MM.1S (cell line): ENCODE measurements at places on chromosomes 5 and 9.

DNA sequence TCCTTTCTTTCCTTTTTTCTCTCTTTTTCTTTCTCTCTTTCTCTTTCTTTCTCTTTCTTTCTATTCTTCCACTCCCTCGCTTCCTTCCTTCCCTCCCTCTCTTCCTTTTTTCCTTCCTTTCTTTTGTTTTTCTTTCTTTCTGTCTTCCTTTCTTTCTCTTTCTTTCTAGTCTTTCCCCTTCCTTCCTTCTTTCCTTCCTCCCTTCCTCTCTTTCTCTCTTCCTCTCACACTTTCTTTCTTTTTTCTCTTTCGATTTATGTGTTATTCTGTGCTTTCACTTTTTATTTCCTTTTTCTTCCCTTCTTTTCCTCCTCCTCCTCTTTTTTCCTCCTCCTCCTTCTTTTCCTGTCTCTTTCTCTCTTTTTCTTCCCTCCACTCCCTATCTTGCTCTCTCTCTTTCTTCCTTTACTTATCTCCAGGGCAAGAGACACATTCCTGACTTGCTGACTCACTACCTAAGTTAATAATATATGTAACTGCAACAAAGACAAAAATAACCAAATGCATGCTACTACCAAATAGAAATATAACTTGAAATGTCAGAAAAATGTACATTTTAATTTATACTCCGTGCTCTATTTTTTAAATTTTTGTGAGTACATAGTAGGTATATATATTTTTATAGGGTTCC lies 445.5 kb downstream of the GABRG2 start:
- no peak for DNase-seq

- DNase-seq, result no peak
These were observed 203.7 kb downstream of the GLIS3 start for GRCh38 chr9:4096121-4096520.

- no peak for DNase-seq
These were observed 206.4 kb upstream of the TRIM32 start for GRCh38 chr9:116480700-116481099.

GRCh38 chr5:68347536-68347935 lies 132.0 kb downstream of the PIK3R1 start:
- DNase-seq, result no peak

GRCh38 chr9:89850631-89851325 lies 246.0 kb downstream of the GADD45G start:
- DNase-seq, result no peak

GRCh38 chr5:78268356-78268755 lies 26.1 kb downstream of the AP3B1 start:
- DNase-seq, result no peak

DNA sequence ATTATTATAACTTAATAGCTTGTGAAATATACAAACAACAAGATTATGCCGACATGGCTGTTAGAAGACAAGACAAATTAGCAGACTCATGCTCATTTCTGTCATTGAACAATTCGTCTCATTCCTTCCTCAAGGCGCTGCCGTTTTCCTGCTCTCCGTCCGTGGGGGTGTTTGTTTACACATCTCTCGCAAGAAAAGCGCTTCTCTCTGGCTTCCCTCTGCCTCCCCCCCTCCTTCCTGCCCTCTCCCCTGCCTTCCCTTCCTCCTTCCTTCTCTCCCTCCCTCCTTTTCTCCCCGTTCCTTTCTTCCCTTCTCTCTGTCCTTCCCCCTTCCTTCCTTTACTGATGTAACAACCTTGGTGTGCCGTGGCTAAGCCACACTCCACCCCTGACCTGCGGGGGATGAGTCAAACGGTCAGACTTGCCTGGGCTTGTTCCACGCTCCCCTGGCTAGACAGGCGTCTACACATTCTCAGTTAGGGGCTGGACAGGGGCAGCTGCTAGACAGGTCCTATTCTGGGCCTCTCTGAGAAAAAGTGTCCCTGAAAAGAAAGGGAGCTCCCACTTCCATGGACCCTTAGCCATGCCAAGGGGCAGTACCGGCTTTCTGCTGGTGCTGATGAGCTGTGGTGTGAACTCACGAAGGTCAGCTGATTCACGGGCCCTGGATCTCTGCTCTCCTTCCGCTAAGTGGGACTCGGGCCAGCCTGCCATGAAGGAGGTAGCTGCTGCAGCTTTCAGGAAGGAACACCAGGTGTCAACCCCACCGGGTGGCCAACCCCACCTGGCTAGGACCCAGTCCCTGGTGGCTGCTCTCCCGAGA lies 32.0 kb upstream of the SPTLC1 start:
- DNase-seq, result no peak

GRCh38 chr9:132672413-132672690 lies 2.1 kb downstream of the GTF3C4 start:
- DNase-seq, result no peak

GRCh38 chr5:14773588-14773987 lies 98.0 kb downstream of the ANKH start:
- DNase-seq, result no peak

- DNase-seq, result no peak
These were observed 35.1 kb upstream of the ZFYVE16 start for GRCh38 chr5:80372780-80373179.

DNA sequence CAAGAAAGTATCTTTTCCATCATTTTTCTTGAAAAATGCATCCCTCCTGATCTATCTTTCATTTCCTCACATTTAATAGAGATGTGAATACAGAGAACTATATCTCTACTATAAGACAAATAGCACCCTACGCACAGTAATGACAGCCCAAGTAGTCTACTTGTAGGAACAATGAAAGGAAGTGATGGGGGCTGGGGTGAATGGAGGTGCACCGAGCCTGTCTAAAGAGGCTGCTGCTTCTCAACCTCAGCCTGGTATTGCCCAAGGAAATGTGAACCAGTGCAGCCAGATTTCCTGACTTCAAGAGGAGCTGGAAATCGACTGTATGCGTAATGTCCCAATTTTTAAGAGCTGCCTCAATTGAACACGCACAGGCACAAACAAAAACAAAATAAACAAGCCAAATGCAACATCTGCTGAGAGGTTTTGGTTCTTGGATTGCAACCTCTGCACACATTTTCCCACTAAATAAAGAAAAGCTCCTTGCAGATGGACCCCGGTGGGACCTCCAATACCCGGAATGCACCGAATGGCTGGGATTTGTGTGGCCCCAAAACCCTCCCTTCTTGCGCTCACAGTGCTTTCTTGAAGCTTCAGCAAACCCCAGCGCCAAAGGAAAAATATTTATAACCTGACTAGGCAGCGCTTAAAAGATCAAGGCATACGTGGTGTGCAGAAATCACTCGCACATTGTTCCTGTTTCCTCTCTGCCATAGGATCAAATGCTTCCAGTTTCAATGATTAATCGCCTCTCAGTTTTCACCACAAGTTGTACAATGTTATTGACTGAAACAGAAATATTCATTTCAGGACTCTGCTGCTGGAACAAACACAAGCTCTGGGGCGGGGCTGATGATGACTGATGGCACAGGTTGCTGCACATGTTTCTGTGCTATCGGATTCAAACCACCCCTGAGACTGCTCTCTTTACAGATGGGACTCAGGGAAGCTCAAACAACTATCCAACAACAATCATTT lies 68.3 kb downstream of the KCNIP1 start:
- peak; percentile 33 for DNase-seq

GRCh38 chr5:166724284-166724683 lies 1567.2 kb upstream of the WWC1 start:
- DNase-seq, result no peak

DNA sequence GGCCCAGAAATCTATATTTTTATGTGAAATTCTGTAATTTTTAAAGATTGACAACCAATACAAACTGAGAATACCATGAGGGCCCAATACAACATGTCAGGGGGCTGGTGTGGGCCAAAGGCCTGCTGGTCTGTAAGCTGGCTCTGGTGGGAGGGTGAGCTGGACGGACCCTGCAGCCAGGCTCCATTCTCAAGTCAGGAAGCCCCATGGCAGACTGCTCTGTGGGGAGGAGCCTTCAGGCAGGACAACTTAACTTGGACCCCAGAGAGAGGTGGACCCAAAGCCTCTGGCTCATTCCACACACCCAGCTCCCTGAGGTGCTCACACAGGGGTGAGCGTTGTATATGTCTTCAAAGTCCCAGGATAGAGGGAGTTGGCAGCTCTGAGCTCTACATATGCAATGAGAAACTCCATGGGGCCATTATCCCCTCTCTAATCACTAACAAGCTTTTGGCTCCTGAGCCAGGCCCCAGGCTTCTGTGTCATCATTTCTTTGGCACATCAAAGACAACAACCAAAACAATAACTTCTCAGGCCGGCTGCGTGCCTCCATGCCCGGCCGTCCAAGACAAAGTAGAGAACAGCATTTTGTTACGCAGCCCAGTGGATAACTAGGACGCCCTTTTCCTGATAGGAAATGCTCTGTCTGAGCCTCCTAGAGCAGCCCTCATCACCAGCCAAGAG lies 6.4 kb downstream of the SEPTIN8 start:
- DNase-seq, result no peak

DNA sequence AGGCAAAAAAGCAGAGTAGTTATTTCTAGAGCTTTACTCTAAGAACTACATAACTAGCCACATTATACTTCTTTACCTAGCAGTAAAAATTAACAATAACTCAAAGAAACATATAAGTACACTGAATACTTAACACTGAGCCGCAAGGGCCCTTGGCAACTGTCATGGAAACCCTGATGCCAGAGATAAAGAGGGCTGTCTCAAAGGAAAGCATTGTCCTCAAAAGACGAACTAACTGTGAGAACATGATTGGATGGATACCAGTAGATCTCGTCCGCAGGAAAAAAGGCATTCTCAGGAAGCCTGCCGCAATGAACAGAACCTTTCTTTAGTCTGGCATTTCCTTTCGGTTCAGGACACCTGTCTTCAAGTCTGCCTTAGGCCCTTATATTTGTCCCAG lies 379.0 kb upstream of the SLC30A5 start:
- DNase-seq, result no peak

DNA sequence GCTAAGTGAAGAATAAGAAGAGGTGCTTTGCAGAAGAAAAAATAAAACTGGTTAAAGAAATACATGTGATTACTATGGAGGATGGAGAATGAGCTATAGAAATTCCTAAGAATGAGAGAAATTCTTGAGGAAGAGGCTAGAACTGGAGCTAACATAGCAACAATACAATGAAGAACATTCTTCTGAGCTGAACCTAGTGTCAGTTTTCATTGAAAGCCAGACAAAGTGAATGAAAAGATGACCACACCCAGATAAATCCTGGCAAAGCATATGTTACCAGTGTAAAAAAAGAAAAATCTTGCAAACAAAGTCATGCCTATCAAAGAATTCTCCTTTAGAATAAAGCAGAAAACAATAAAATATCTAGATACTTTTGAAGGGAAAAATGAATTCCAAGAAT lies 39.6 kb downstream of the SGCD start:
- no peak for DNase-seq

- DNase-seq, result no peak
These were observed 204.8 kb upstream of the HAPLN1 start for GRCh38 chr5:83925321-83925954.

GRCh38 chr5:135437796-135438560 lies 9.2 kb downstream of the DCANP1 start:
- no peak for DNase-seq

DNA sequence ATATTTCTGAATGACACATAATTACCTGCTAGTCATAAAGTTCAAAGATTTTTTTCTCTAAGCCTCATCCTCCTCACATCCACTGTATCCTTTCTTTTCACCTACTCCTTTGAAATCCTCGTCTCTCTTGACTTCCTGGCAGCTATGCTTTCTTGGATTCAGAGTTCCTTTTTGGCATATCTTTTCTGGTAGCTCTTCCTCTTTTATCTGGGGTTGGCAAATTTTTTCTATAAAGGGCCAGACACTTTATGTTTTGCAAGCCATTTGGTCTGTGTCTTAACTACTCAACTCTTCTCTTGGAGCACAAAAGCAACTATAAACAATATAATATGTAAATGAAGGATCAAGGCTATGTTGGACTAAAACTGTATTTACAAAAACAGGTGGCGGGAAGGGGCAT lies 197.5 kb downstream of the KIAA0825 start:
- DNase-seq, result no peak

DNA sequence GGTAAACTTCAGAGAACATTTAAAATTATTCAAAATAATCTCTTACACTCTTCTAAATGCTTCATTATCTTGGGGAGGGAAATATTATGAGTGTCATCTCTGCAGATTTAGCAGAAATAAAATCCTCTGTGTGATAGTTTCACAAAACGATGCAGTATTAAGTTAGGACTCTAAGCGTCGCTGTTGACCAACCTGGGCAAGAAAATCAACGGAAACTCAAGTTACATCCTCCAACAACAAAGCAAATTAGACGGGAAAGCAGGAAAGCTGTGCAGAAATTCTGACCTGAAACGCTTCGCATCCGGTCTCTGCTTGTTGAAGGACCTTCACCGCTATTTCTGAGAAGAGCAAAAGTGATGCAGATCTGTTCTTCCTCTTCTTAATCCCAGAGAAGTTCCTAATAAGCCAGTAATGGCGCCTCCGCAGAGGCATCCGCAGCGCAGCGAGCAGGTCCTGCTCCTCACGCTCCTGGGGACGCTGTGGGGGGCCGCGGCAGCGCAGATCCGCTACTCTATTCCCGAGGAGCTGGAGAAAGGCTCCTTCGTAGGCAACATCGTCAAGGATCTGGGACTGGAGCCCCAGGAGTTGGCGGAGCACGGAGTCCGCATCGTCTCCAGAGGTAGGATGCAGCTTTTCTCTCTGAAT lies at the start of gene PCDHGA6:
PCDHGA6 (plus strand) TSS at position 219 of the 645 bp plus-strand sequence; CDS start at position 412, 193 bp downstream.
- peak; percentile 51 for DNase-seq

- no peak for DNase-seq
These were observed 45.8 kb downstream of the FRMPD1 start for GRCh38 chr9:37696528-37696927.

DNA sequence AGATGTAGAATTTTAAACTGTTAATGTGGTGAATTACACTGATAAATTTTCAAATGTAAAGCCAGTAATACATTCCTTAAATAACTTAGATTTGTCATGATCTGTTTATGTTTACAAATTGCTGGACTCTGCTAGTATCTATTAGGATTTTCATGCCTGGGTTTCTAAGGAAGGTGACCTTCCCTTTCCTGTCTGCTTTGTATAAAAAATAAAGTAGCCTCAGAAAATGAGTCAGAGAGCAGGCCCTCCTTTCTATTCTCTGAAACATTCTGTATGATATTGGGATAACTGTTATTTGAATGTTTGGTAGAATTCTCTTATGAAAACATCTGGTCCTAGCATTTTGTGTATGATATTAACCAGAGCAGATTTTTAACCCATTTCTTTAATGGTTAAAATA lies 255.3 kb downstream of the SYK start:
- no peak for DNase-seq

GRCh38 chr5:181118369-181118768 lies 12.6 kb downstream of the OR2V1 start:
- DNase-seq, result no peak

DNA sequence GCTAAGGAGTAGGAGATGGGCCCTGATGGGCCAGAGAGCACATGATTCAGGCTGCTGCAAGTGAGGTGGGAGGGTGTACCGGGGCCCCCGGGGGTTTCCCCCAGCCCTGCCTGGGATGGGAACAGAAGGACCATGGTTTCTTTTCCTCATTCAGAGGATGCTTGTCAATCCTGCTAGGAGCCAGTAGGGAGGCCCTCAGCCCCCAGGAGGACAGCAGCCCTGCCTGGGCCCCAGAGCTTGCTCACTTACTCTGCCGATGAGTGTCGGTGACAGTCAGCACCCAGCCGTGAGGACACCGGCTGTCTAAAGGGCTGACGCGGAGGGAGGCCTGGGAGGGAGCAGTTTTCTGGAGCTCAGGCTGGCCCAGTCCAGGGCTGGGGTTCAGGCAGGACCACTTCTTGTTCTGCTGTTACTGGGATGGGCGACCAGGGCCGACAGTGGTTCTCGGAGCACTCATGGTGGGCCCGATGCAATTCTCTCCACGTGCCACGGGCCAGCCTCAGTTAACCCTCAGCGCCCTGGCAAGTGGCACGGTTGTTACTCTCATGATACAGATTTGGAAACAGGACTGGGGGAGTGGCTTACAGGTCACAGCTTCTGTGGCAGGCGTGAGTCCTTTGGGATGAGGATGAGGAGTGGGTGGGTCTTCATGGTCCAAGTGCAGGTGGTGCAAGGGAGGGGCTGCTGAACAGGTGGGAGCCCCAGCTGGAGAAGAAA lies 1.8 kb downstream of the ARRDC1 start:
- DNase-seq, result no peak
